Smooth muscle cell of the brain vasculature (primary cell): ENCODE measurements at places on chromosomes 5 and 9.

GRCh38 chr9:126745574-126746411, 59.0 kb upstream of the ZBTB43 start:
- no peak for DNase-seq

DNA sequence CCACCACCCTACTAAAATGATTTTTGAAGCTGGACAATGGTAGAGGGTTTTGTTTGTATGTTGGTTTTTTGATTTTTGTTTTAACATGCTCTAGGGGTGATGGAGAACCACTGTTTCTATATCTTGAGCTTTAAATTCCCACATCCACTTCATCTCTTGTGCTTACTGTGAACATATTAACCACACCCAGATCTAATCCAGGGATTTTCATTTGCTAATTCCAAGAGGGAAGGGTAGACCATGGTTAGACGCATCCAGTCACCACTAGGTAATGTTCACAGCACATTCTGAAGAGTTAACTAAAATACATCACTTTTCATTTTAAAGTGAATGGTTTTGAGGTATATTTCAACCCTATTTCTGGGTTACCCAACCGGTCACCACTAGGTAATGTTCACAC, 36.5 kb upstream of the IQGAP2 start:
- no peak for DNase-seq

DNA sequence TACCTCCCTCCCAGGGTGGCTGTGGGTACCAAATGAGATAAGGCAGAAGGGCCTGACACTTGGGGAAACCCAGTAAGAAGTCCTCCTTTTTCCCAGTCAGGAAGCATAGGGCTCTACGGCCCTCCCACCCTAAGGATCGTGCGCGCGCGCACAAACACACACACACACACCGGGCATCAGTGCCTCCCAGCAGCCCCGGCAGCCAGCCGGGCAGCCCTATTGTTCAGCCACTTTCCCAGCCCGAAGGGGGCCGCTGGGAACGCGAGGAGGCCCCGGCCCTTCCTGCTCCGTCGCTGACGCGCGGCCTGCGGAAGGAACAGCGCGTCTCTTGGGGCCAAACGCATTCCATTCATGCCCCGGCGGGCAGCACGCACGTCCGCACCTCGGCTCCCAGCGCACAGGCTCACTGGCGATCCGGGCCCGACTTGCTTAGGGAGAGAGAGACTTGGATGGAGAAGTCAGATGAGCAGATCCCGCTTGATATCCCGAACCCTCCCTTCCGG, 22.6 kb downstream of the DUSP1 start:
- no peak for DNase-seq

- no peak for DNase-seq
These were observed 9.5 kb downstream of the TOR4A start for GRCh38 chr9:137286975-137287383.

GRCh38 chr9:104256031-104256695, 162.1 kb downstream of the SMC2 start:
- DNase-seq = no peak

- no peak for DNase-seq
These were observed 57.9 kb upstream of the INSYN2B start for GRCh38 chr5:170038241-170038640.

- no peak for DNase-seq
These were observed 43.2 kb downstream of the WDR36 start for GRCh38 chr5:111135363-111135762.

- DNase-seq = no peak
These were observed 19.9 kb downstream of the MACROH2A1 start for GRCh38 chr5:135379046-135379654.

GRCh38 chr9:130026583-130027340, 16.2 kb downstream of the FNBP1 start:
- no peak for DNase-seq

- DNase-seq = no peak
These were observed 7.7 kb upstream of the EGFL7 start for GRCh38 chr9:136654820-136655535.

- DNase-seq = no peak
These were observed 2019.5 kb upstream of the NUDT12 start for GRCh38 chr5:105581988-105582690.

DNA sequence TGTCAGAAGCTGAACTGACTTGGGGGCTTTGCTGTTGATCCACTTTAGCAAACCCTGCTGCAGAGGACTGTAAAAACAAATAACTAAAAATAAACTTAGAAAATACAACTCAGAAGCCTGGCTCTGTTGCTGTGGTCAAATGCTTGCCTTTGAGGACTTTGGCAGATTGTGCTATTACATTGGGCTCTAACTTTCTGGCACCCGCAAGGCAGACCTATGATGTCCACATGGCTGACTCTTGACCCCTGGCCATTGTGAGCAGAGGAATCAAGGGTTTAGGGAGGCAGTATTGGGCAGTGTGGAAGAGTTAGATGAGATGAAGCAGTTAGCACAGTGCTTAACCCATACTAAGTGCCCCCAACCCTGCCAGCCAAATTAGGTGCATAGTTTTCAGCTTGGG, 34.0 kb downstream of the OTULIN start:
- DNase-seq = no peak

GRCh38 chr5:75622564-75622963, 11.3 kb downstream of the ANKDD1B start:
- no peak for DNase-seq

GRCh38 chr5:139864716-139865483, 69.3 kb downstream of the PSD2 start:
- DNase-seq = no peak

DNA sequence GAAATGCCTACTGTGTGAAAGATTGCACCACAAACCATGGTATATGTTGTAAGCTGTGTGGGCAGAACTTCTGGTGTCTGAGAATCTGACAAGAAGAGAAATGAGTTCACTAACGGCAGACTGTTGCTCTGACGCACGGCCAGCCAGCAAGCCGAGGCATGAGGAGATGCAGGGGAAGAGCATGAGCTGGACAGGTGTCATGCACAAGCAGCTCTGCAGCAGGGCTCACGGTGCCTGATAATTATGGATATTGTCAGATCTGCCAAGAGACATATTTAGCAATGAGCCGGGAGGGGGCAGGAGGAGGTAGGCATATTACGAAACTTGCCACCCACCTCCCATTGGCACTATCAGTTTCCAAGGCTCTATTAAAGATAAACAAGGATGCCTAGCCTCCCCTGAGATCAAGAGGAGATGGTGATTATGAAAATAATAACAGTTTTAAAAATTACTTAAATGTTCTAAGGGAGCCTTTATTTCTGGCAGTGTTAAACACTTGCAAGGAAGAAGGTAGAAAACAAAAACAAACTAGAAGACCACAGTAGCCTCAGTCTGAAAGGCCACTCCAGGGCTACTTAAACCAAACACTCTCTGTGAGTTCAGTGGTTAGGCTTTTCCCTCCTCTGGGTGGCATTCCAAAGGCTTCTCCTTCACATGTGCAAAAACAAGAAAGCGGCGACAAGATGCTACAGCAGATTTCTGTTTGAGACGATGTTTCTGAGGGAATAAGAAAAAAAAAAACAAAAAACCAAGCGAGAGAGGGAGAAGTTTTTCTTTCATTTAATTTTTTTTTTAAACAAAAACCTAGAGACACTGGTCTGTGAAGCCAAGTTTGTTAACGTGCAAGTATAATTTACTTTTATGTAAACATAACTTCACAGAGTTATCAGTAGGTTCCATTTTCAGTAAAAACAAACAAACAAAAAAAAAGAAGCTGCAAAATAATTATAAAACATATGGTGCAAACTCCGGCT, 339.5 kb downstream of the BNC2 start:
- DNase-seq = no peak

DNA sequence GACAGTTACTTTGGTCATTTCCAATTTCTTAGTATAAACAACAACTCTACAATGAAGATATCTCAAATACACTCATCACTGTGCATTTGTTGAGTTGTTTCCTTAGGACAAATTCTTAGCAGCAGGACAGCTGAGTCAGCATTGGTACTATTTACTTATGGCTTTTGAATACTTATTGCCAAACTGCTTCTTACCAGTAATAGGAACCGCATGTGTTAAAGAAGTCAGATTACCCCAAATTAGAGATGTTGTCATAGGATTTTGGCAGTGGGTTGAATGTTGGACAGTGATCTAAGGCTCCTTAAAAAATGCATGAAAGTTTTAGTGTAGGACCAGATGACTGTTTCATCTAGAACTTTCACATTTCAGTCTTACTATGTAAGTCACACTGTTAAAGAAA, 280.1 kb upstream of the DMRT1 start:
- DNase-seq = no peak
